ENCODE measurements at places on chromosomes 4 and X. TPM values are rescaled to one million over a fixed set of nuclear protein-coding genes. Genes with fewer than 3 reads are reported as not detected.

DUSP9 gene
- not detected for total RNA-seq

FGFRL1 gene
- total RNA-seq, result 12.2 TPM

TEC gene
- total RNA-seq, result 0.71 TPM

GYG2 gene
- total RNA-seq, result 11.4 TPM

NDP gene
- total RNA-seq, result 0.28 TPM

BANK1 gene
- 0.57 TPM for total RNA-seq

SPP1 gene
- total RNA-seq, result 1.3 TPM

ASB11 gene
- total RNA-seq, result not detected
